Activated B cell treated with CpG ODN at 0.5 μM for 24 hours (primary cell): ENCODE measurements at places on chromosomes 6 and 20.

DNA sequence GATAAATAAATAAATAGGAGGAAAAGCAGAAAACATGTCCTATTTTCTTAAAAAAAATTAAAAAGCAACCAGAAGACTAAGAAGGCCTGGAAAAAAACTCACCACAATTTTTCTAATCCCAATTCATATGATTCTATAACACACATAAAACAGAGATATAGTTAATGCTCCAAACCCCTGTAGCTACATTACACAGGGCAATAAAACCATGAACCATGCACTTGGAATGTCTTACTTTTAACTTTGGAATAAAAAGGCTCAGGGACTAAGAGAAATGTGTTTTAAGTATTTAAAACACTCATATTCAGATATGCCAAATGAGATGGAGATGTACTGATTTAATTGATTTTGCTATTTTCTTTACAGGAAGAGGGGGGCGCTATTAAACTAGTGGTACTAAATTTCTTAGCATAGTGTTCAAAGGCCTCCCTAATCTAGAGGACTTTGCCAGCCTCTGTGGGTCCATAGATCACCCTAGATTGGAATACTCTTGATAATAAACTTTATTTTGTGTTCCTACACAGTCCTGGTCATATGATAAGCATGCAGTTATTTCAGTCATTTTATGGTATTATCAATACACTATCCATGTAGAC lies 30.3 kb upstream of the GCM1 start:
- H3K4me1 ChIP-seq = peaks cover 49% of the 10 kb centered on the region
- no peaks in the 10 kb centered on the region for H3K27me3 ChIP-seq
- H3K27ac ChIP-seq = peak overlapping the region; percentile 33
- no peaks in the 10 kb centered on the region for H3K36me3 ChIP-seq

DNA sequence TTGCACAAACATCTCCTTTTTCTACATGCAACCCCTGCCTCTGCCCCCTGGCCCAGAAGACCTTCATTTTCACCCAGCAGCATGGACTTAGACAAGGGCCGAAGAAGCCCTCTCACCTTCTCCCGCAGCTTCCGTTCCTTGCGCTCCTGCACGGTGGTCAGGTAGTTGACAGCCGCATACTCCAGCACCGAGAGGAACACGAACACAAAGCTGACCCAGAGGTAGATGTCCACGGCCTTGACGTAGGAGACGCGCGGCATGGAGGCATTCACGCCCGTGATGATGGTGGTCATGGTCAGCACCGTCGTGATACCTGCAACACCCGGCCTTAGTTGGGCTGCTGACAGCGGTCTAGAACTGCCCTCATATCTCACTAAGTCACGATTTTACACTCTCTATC lies 47.1 kb upstream of the GABRR1 start:
- H3K4me1 ChIP-seq = peaks cover 14% of the 10 kb centered on the region
- no peaks in the 10 kb centered on the region for H3K27me3 ChIP-seq
- H3K36me3 ChIP-seq = no peaks in the 10 kb centered on the region

DNA sequence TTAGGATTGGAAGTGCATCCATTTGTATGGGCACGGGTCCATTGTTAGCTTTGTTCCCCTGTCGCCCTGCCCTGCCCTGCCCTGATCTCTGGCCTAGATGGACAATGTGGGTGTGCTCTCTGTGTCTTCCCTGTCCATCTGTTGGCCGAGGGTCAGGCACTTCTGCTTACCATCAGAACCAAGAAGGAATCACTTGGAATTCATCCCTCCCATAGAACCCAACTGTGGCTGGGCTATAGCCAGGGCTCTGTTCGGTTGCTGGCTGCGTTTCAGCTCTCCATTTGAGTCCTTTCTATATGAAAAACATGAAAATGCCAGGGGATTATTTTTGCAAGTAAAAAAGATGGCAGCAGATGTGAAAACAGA lies 26.6 kb upstream of the TULP4 start:
- no peak for DNase-seq
- H3K27ac ChIP-seq = no peak overlapping the region
- no peaks in the 10 kb centered on the region for H3K27me3 ChIP-seq
- peaks cover 14% of the 10 kb centered on the region for H3K36me3 ChIP-seq
- H3K4me1 ChIP-seq = peaks cover 46% of the 10 kb centered on the region

- H3K4me1 ChIP-seq = peaks cover 3% of the 10 kb centered on the region
- no peak overlapping the region for H3K4me3 ChIP-seq
- peaks cover 3% of the 10 kb centered on the region for H3K27me3 ChIP-seq
- DNase-seq = no peak
Measured at GRCh38 chr6:43993881-43994523, 133.2 kb downstream of the MRPL14 start.

- no peaks in the 10 kb centered on the region for H3K27me3 ChIP-seq
- peak overlapping the region; percentile 71 for H3K4me3 ChIP-seq
- peaks cover 51% of the 10 kb centered on the region for H3K36me3 ChIP-seq
- H3K27ac ChIP-seq = peak overlapping the region; percentile 80
Measured at GRCh38 chr20:47576516-47577033, 74.9 kb downstream of the NCOA3 start.

DNA sequence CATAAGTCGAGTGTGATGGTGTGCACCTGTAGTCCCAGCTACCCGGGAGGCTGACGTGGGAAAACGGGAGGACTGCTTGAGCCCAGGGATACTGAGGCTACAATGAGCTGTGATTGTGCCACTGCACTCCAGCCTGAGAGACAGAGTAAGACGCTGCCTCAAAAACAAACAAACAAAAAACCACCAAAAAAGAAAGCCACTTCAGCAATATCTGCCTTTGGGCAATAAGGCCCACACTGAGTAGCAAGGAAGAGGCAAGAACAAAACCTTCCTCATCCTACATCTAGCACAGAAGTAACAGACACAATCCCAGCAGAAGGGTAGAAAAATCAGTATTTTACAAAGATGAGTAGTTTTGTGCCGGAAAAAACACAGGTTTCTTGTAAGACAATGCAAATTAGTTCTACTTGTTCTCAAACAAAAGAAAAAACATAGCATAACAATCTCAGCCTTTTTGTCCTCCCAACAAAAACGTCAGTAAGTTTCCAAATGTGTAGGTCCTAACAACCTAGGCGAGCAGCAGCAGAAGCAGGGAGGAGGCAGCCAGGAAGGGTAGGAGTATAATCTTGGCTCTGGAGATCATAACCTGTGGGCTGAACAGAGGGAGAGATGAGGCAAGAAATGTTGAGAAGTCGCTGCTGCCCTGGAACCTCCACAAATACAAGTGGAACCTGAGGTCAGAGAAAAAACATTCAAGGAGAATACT lies 5.7 kb downstream of the PPP1R10 start:
- no peak for DNase-seq
- H3K4me3 ChIP-seq = no peak overlapping the region
- H3K4me1 ChIP-seq = peaks cover 58% of the 10 kb centered on the region
- no peaks in the 10 kb centered on the region for H3K27me3 ChIP-seq
- H3K27ac ChIP-seq = peak overlapping the region; percentile 38

GRCh38 chr6:31308845-31309175 lies 36.9 kb upstream of the HLA-C start:
- peak overlapping the region; percentile 88 for H3K4me3 ChIP-seq
- no peak overlapping the region for H3K27ac ChIP-seq
- H3K4me1 ChIP-seq = peaks cover 2% of the 10 kb centered on the region
- no peak for DNase-seq
- H3K27me3 ChIP-seq = peaks cover 11% of the 10 kb centered on the region
